Stimulated activated CD4-positive, alpha-beta T cell treated with anti-CD3 and anti-CD28 coated beads, Interleukin-1b, Interleukin-23, amount 100 ng/mL, for 24 hours (primary cell): ENCODE measurements at places on chromosomes 13 and 19.

GRCh38 chr13:46644816-46645215 is 91.8 kb downstream of the LRCH1 start:
- no peak for DNase-seq

- DNase-seq, result no peak
Measured at GRCh38 chr13:38856065-38856464, 134.6 kb downstream of the STOML3 start.

DNA sequence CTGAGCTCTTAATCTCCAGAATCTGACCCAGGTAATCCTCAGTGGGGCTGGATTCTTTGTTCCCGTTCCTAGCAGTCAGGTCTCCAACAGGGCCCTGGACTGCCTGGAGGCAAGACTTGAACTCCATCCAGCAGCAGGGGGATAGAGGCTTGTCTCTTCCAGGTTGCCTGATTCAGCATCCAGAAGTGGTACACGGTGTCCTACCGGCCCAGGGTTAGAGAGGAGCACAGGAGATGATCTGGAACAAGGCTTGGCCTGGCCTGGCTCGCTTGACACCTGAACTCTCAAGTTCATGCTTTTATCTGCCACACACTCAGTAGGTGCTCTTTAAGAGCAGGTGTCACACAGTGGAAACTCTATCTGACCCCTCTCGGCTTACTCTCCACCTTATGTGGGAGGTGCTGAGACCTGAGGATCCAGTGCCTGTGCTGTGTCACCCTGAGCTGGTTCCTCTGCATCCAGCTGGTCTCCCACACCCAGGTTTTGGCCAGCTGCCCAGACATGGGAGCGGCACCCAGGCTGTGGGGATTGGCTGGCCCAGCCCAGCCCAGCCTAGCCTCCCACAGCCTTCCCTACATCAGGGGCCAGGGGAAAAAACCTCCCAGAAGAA is at the start of gene CYP4F3:
Gene CYP4F3, plus strand, starts transcription at position 604 of the 610 bp plus-strand sequence. CDS start 519 bp downstream, outside the sequence.
- DNase-seq, result no peak

DNA sequence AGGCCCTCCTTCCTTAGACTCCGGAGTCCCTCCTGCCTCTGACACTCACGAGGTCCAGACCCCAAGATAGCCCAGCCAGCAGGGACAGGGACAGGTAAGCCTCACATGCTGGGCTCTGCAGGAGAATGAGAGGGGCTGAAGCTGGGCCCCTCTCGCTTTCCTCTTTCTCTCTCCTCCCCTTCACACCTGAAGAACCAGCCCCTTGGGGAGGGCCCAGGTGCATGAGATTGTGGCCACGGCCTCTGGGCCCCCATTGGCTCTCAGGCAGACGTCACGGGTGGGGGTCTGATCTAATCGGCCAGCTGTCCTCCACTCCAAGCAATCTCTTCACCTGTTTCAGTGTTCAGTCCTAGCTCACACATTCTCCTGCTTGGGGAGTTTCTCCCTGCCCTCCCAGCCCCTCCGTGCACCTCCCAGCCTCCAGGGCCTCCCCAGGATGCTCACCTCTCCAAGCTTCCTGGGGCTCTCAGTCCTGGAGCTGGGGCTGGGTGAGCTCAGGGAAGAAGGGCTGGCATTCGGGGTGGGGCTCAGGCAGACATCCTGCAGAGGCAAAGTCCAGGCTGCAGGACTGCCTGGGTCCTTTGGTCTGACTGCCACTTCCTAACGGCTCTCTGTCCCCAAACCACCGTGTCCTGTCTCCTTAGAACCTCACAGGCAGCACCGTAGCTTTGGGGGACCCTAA is 2.8 kb downstream of the TMEM150B start:
- DNase-seq, result no peak

DNA sequence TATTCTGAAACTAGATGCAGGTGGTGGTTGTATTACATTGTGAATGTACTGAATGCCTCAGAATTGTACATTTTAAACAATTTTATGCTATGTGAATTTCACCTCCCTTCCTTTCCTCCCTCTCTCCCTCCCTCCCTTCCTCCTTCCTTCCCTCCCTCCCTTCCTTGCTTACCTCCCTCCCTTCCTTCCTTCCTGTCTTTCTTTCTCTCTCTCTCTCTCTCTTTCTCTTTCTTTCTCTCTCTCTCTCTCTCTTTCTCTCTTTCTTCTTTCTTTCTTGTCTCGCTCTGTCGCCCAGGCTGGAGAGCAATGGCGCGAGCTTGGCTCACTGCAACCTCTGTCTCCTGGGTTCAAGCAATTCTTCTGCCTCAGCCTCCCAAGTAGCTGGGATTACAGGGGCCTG is 37.2 kb downstream of the IER2 start:
- no peak for DNase-seq
